ENCODE measurements at places on chromosomes 12 and 14. TPM values are rescaled to one million over a fixed set of nuclear protein-coding genes. Genes with fewer than 3 reads are reported as not detected.

Gene LMNTD1
- total RNA-seq: not detected

Gene SLC5A8
- total RNA-seq: not detected

Gene HRK
- total RNA-seq: not detected

Gene SLC15A5
- total RNA-seq: not detected

Gene DEPDC4
- total RNA-seq: not detected

DNA sequence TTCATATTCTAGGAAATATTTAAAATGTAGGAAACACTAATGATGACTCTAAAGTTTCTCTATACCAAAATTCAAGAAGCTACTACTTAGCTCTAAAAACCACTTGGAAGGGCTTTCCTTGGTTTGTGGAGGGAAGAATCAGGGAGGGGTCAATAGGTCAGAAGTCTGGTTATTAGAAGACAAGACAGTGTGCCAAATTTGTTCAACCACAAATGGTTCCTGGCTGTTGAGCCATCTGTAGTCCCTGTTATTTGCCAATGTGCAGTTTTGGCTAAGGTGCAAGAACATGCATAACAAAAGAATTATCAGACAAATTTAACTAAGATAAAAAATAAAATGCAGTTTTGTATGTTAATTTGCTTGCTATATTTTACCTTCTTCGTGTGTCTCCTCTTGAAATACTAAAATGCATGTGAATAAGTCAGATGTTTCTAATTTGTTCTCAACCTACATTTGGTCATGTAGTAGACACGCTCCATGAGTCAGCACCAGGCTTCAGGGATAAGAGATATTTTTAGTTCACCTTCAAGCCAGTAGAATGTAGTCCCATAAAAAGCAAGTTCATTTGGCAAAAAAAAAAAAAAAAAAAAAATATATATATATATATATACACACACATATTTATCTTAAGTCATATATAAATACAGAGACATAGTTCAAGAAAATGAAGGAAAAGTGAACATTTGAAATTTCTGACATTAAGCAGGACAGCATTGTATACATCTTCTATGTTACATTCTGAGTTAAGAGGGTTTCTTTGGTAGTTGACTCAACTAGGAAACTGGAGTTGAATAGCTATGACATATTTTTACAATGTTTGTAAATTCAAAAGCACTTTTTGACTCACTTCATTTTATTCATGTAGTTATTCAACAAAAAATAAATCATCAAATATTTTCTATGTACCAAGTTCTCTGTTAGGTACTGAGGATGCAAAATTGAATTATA, 123.3 kb downstream of the KCNC2 start:
- no peak for DNase-seq
- peaks cover 2% of the 10 kb centered on the region for H3K4me1 ChIP-seq
- H3K4me3 ChIP-seq: no peak overlapping the region
- no peaks in the 10 kb centered on the region for H3K27me3 ChIP-seq
- no peaks in the 10 kb centered on the region for H3K36me3 ChIP-seq
- H3K27ac ChIP-seq: no peak overlapping the region

GRCh38 chr12:6635375-6635855, 344 bp downstream of the LPAR5 start:
- H3K27ac ChIP-seq: peak overlapping the region; percentile 39
- peak overlapping the region; percentile 74 for H3K4me3 ChIP-seq
- no peaks in the 10 kb centered on the region for H3K27me3 ChIP-seq
- no peaks in the 10 kb centered on the region for H3K36me3 ChIP-seq
- peaks cover 30% of the 10 kb centered on the region for H3K4me1 ChIP-seq

GRCh38 chr14:102900631-102901571, 21.6 kb upstream of the AMN start:
- peak overlapping the region; percentile 72 for H3K27ac ChIP-seq
- no peak for DNase-seq
- peaks cover 7% of the 10 kb centered on the region for H3K4me1 ChIP-seq
- H3K27me3 ChIP-seq: no peaks in the 10 kb centered on the region

DNA sequence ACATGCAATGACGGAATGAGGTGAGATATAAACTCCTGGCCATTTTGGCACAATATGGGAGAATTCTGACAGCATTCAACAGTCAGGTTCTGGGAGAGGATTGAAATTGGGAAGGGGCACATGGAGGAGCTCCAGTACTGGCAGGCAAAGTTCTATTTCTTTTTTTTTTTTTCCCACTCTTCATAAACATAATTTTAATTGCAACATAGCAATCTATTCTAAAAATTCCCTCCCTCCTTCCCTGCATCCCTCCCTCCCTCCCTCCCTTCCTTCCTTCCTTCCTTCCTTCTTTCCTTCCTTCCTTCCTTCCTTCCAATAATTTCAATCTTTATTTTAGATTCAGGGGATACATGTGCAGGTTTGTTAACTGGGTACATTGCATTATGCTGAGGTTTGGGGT, 93.2 kb downstream of the PTCSC3 start:
- no peak overlapping the region for H3K4me3 ChIP-seq
- H3K4me1 ChIP-seq: peaks cover 6% of the 10 kb centered on the region
- no peak for DNase-seq
- no peak overlapping the region for H3K27ac ChIP-seq
- peaks cover 2% of the 10 kb centered on the region for H3K36me3 ChIP-seq

DNA sequence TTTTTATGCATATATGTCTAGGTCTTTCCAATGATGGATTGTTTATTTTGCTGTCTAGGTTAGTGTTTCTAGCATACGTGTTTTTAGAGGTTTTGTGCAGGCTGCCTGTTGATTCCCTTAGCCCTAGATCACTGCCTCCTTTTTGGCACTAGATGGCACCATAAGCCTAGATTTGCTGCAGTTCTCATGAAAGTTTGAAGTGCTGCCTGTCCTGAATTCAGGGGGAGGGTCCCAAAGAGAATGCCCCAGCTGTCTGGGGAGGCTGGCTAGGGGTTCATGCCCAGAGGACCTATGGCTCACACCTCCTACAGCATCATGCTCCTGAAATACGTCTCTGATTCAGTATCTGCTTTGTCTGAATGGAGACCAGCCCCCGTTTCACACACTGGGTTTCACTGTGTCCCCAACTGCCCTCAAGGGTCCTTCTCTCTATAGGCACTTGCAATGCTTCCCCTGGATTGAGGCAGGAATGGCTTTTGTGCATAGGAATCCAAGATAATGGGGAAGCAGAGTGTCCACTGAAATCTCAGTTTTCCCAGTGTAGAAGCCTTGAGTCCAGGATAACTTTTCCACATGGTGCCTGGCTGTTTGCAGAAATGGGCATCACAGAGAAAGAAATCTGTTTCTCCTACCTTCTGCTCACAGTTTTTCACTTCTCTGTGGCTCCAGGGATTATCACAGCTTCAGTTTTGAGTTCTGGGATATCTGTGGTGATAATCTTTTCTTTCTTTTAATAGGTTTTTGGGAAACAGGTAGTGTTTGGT, 14.2 kb upstream of the TXNRD1 start:
- peak; percentile 15 for DNase-seq
- no peaks in the 10 kb centered on the region for H3K36me3 ChIP-seq
- H3K27me3 ChIP-seq: peaks cover 8% of the 10 kb centered on the region
- no peak overlapping the region for H3K4me3 ChIP-seq
- H3K4me1 ChIP-seq: no peaks in the 10 kb centered on the region

- no peaks in the 10 kb centered on the region for H3K36me3 ChIP-seq
- peaks cover 10% of the 10 kb centered on the region for H3K27me3 ChIP-seq
- H3K4me1 ChIP-seq: no peaks in the 10 kb centered on the region
- peak overlapping the region; percentile 44 for H3K27ac ChIP-seq
Observed at GRCh38 chr12:95323212-95323611, 105.6 kb downstream of the VEZT start.

DNA sequence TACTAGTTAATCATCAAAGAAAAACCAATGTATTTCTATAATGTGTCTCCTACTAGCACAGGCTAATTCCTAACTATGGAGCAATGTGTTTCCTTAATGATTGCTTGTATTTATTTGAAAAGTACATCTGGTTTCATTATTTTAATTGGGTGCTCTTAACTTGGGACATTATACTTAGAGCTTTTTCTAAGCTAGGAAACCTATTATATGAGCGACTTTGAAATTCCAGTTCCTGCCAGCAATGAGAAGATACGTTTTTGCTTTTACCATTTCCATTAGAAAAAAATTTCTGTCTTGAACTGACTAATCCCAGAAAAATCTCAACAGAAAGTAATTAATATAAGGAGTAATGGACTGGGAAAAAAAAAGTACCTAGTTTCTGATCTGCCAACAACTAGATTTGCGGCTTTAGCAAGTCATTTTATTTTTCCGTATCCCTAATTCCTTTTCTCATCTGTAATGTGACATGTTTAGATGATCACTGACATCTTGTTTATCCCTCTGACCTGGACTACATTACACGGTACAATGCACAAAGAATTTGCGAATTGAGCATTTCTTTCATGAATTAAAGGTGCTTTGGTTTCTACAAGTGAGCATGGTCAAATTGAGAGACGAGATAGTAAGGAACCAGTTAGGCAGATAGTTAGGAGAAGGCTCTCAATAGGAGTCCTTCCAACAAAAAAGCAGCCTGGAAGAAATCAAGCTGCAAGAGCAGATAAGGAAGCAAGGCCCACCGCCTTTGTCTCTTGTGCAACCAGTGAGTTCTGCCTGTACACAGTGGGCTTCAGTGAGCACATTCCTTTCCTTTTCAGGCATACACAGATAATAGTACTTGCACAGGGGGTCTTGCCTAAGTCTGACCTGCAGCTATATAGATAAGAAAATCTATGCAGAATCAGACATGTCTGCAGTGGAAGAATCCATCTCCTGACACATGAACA, 1765.0 kb upstream of the FLRT2 start:
- DNase-seq: no peak
- no peak overlapping the region for H3K4me3 ChIP-seq
- no peaks in the 10 kb centered on the region for H3K4me1 ChIP-seq
- H3K27ac ChIP-seq: no peak overlapping the region

DNA sequence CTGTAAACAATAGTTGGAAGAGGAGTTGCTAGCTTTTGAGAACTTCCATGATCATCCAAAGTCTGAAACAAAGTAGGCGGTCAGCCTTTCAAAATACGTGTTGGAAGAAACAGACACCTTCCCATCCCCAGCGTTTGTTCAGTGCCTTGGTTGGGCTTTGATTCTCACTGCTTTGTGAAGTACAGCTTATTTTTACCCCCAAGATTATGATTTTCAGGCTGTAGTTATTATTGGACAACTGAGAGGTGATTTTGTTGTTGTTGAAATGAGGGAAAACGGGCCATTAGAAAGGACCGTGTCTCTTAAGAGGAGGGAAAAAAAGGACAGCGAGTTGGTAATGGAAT, 921 bp upstream of the CEP83 start:
- DNase-seq: no peak
- H3K36me3 ChIP-seq: peaks cover 10% of the 10 kb centered on the region
- H3K27ac ChIP-seq: peak overlapping the region; percentile 93
- peaks cover 9% of the 10 kb centered on the region for H3K27me3 ChIP-seq

DNA sequence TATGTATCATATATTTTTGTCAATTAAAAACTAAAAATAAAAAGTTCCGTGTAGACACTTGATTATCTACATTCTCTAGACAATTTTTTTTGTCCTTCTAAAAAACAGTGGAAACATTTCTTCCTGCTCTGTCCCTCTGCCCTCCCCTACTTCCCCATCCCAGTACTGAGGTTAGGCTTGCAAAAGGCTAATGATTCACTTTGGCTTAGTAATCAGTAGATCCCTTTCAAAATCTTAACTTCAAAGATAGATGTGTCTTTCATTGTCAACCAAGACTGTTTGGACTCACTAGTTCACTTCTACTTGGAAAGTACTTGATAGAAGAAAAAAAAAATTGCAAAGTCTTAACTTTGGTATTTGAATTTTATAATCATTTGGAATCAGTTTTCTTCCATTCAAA, 3.8 kb downstream of the SETD3 start:
- H3K4me1 ChIP-seq: peaks cover 40% of the 10 kb centered on the region
- DNase-seq: no peak
- H3K4me3 ChIP-seq: no peak overlapping the region
- no peak overlapping the region for H3K27ac ChIP-seq
- H3K36me3 ChIP-seq: peaks cover 3% of the 10 kb centered on the region
- no peaks in the 10 kb centered on the region for H3K27me3 ChIP-seq
